ENCODE measurements at places on chromosomes 6 and 20.

DNA sequence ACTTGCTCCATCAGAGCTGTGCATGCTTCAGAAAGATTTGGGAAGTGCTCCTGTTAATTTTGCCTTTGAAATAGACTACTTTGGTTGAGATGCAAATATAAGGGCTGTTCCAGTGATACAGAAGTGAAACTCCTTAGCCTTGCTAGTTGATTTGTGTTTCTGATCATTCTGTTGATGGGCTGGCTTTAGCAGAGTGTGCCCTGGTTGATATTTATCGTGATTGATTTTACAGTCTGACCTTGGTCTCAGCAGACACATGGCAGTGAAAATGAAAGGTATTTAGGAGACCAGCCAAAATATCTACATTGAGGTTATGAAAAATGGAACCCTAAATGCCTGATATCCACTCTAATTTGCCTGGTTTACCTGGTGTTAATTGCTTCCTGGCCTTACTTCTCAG, 122.1 kb upstream of the CEP162 start:
- no peak for DNase-seq

GRCh38 chr20:20525756-20526155, 157.9 kb downstream of the INSM1 start:
- DNase-seq = no peak

DNA sequence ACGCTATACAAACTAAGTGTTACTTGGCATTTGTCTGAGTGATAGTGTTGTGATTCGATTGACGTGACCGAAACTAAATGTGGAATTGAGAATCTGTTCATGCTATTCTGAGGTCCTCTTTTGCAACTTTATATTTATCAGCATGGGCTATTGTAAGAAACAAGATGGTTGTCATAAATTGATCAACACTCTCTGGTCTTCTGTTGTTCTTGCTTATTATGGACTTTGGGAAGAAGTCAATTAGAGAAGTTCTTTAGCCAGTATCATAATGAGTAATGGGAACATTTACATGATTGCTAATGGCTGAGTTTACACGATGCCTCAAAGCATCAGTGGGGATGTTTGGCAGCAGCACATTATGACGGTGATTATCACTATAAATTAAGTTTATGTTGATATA, 195.0 kb downstream of the CD83 start:
- no peak for DNase-seq

GRCh38 chr6:152295346-152295745, 341.8 kb downstream of the SYNE1 start:
- no peak for DNase-seq

- no peak for DNase-seq
Measured at GRCh38 chr20:58377017-58377416, 12.0 kb upstream of the VAPB start.

GRCh38 chr6:30102970-30103871, 9.7 kb downstream of the TRIM31 start:
- DNase-seq = peak; percentile 81

DNA sequence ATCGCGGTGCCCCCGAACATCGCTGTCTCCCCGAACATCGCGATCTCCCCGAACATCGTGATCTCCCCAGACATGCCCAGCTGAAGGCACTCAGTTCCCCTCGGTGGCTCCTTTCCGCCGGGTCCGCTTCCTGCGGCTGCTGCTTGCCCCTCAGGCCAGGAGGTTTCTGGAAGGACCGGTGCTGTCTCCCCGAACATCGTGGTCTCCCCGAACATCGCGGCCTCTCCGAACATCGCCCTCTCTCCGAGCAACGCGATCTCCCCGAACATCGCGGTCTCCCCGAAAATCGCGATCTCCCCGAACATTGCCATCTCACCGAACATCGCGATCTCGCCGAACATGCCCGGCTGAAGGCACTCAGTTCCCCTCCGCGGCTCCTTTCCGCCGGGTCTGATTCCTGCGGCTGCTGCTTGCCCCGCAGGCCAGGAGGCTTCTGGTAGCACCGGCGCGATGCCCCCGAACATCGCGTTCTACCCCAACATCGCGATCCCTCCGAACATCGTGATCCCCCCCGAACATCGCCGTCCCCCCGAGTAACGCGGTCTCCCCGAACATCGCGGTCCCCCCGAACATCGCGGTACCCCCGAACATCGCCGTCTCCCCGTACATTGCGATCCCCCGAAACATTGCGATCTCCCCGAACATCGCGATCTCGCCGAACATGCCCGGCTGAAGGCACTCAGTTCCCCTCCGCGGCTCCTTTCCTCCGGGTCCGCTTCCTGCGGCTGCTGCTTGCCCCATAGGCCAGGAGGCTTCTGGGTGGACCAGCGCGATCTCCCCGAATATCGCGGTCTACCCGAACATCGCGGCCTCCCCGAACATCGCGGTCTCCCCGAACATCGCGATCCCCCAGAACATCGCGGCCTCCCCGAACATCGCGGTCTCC, 808 bp downstream of the ULBP1 start:
- DNase-seq = peak; percentile 28

- DNase-seq = no peak
Measured at GRCh38 chr6:100212131-100212530, 218.1 kb upstream of the MCHR2 start.

DNA sequence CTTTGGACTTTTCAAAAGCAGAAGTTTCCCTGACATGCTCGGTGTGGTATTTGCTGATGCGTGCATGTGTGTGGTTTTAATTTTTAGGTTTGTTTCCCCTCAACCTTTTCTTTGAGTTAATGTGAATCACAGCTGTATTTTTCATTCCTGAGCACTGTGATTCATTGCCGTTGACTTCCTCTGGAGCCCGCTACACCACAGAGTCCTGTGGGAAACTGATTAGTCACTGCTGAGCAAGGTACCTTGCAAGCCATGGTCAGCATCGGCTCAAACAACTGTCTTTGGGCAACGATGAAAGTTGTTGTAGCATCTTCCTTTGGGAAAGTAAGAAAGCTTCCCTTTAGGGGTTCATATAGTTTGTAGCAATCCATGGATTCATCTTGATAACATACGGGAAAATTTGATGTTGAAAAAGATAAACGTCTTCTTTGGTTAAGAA, 57.5 kb downstream of the RIN2 start:
- DNase-seq = no peak

DNA sequence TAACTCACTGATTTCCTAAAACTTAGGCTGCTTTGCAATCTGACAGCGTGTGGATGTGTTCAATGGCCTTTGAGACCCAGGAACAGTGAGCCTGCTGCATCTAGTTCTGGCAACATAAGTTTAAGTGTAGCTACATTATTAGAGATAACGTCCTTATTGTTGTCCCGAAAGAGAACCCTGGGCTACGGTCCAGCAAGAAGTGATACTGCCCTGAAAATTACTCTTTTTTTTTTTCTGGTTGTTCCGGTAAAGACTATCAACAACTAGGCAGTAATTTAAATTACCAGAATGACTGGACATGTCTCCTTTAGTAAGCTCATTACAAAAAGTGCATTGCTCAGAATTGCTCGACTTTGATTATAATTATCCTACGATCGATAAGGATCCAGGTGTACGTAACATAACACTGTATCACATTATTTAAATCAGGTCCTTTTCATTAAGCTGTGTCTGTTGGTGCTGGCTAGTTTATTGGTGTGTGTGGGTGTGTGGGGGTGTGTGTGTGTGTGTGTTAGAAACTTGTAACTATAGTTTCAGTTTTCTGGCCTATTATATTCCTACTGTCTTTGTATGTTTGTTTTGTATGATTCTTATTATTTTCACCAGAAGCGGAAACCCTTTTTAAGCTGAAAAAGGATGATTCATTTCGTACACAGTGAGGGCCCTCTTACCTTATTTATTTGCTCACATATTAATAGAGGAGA, 3.0 kb downstream of the TSHZ2 start:
- no peak for DNase-seq
